Natural killer cell (primary cell): ENCODE measurements at places on chromosomes 12 and 14. TPM values are rescaled to one million over a fixed set of nuclear protein-coding genes. Genes with fewer than 3 reads are reported as not detected.

The C12orf50 gene
- 0.18 TPM for total RNA-seq

The IAPP gene
- total RNA-seq: not detected

The ZNF385A gene
- total RNA-seq: 9.8 TPM

The CDKN3 gene
- 1.8 TPM for total RNA-seq

The ENDOU gene
- 0.41 TPM for total RNA-seq

The IFI27L1 gene
- total RNA-seq: 12.1 TPM

The RERG gene
- total RNA-seq: not detected
